Mesenteric fat pad (tissue), 1 donor: ENCODE measurements at places on chromosomes 12 and 14. TPM values are rescaled to one million over a fixed set of nuclear protein-coding genes. Genes with fewer than 3 reads are reported as not detected.

DNA sequence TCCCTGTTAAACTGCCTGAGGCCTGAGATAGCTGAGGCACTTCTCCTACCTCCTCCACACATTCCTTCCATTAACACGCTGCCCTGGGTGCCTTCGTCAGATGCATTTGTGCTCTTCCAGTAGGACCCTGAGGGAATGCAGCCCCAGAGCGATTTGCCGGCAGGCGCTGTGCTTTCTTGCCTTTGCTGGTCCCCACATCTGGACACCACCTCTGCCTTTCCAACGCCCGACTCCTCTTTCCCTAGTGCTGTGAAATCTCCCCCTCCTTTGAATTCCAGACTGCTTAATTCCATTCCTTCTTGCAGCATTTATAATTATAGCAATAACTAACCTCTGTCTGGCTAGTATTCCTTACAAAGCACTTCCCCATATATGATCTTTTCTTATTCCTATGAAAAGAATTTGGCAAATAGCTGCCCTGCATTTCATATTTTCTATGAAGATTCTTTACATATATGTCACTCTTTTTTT lies 88.4 kb downstream of the C12orf75 start:
- no peak for DNase-seq

- DNase-seq = no peak
Observed at GRCh38 chr12:50894241-50894640, 51.5 kb downstream of the TMPRSS12 start.

DNA sequence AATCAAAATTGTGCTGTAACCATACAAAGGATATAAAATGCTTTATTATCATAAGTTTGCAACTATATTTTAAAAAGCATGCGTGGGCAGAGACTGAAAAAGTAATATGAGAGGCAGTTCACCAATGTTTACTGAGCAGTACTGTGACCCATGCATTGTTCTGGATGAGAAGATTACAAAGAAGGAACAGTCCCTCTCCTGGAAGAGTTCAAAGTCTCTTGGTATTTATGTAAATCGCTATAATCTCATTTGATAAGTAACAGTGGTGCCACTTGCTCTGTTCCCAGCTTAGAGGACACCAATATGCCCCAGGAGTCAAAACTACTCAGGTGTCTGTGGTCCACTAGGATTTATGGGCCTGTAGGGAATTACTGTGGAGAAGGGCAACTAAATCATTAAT lies 2.1 kb upstream of the CMAS start:
- DNase-seq = no peak

DNA sequence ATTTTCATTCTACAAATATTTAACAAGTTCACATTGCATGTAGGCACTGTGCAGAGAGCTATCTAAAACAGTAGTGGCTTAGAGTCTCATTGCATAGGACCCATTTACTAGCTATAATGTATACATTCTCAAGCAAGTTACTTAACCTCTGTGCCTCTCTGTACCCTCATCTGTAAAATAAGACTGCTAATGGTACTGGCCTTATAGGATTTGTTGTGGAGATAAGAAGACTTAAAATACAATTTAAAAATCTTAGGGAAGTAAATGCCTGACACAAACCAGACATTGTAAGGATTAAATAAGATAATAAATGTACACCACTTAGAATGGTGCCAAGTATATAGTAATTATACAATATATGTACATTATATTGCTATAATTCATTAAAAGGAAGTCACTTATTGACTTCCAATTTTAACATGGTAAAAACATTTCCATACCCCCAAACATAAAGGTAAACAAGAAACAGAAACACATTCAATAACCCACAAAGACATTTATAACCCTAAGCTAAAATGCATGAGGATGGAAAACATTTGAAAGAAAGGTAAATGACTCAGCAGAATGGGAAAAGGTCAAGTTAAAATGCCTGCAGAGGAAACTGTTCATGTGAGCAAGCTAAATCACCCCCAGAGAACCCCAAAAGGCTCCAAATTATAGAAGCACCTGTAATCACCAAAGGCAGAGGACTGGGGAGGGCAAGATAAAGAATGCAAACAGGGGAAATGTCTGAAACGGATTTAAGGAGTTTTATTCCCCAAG lies 30.8 kb downstream of the RPS6KA5 start:
- DNase-seq = no peak

Gene POTEG
- not detected for total RNA-seq

Gene MFAP5
- total RNA-seq = 147 TPM

DNA sequence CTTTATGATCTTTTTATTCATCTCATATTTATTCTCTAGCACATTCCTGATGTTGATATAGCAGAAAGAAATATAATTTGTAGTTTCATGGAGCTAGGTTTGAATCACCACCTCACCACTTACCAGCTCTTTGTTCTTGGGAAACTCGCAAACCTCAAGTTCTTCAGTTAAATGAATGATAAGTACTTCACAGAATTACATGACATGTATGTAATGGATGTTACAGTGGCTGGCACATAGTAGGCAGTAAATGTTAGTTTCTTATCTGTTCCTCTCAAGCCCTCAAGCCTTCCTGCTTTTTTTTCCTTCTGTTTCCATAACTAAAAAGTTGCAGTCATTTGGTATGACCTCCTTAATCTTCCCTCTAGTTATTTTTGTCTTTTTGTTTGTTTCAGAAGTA lies 54.9 kb downstream of the SPATS2 start:
- DNase-seq = no peak

Gene ZDHHC22
- total RNA-seq = not detected

GRCh38 chr12:132926415-132926833 lies 29.7 kb downstream of the ZNF605 start:
- no peak for DNase-seq

Gene TSPAN19
- total RNA-seq = not detected

- no peak for DNase-seq
Observed at GRCh38 chr14:106215229-106215628, 688.8 kb downstream of the TMEM121 start.

DNA sequence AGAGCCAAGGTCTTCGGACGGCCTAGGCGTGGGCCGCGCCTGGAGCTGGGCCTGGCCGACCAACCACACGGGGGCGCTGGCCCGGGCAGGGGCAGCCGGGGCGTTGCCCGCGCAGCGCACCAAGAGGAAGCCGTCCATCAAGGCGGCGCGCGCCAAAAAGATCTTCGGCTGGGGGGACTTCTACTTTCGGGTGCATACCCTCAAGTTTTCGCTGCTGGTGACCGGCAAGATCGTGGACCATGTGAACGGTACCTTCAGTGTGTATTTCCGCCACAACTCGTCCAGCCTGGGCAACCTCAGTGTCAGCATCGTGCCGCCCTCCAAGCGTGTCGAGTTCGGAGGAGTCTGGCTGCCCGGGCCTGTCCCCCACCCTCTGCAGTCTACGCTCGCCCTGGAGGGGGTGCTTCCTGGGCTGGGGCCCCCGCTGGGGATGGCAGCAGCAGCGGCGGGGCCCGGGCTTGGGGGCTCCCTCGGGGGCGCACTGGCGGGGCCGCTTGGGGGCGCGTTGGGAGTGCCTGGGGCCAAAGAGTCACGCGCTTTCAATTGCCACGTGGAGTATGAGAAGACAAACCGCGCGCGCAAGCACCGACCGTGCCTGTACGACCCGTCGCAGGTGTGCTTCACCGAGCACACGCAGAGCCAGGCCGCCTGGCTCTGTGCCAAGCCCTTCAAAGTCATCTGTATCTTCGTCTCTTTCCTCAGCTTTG lies 4.4 kb upstream of the SHMT2 start:
- no peak for DNase-seq

- no peak for DNase-seq
Observed at GRCh38 chr12:13273850-13274249, 77.3 kb downstream of the EMP1 start.

DNA sequence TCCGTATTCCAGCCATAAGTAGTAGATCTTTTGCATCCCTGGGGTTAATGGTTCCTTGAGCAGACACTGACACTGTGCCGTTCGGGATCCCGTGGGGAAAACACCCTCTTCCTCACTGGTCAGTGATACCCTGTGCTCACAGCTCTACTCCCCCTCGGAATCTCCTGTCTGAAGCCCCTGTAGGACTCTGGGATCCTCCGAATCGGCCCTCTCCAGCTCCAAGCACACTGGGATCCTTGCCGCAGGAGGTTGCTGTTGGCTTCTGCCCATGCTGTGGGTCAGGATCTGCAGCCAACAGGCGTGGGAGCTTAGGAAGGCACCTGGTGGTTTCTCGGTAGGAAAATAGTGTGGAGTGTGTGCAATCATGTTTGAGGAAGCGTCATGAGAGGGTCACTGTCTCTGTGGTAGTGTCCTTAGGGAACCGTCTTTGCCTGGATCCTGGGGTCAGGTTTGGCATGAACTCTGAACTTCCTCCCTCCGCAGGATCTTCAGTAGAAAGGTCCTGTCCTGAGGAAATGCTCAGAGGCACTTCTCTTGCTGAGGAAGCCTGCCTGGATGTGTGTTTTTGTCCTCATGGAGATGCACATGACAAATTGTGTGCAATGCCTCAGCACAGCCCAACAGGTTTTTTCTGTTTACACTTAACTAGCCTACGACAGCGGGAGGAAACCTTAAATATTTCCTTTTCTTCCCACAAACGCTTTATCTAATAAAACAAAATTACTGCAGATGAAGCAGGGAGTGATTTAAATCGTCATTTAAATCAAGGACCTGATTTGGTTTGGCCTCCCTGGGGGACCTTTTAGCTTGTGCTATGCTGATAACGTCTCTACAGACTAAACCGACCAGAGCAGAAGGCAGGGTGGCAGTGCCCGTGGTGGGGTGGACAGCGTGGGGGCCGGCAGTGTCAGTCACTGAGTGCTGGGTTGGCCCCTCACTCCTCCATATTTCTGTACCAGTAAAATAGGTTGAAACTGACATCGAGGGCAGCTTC lies 18.7 kb downstream of the FBXL14 start:
- DNase-seq = no peak

Gene KRT82
- not detected for total RNA-seq
